NCI-H345 (cell line): ENCODE measurements at places on chromosomes 16 and 17.

GRCh38 chr17:61469949-61470348 lies 17.7 kb downstream of the TBX4 start:
- no peak for DNase-seq

DNA sequence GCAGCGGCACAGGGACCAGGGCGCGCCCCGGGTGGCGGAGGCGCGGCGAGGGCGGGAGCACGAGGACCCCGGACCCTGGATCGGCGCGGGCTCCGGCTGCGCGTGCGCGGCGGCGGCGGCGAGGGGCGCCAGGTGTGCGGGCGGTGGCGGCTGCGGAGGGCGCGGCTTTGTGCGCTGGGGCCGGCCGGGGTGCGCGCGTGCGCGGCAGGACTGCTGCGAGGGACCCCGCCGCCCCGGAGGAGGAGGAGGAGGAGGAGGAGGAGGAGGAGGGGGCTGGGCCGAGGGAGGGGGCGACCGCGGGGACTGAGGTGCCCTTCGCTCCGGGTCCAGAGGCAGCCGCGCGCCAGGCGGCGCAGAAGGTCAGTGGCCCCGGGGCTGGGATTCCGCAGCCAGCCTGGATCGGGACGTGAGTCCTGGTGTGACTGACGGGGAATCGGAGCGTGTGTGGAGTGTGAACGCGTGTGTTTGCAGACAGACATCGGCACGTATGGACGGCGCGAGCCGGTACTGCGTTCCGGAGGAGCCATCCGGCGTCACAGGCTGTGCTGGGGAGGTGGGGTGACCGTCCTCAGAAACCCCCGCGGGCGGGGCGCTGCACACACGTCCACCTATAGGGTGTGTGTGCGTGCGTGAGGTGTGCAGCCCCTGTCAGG lies 19.5 kb upstream of the RAP1GAP2 start:
- DNase-seq: peak; percentile 66

GRCh38 chr17:27384261-27384701 lies 72.0 kb upstream of the KSR1 start:
- no peak for DNase-seq

DNA sequence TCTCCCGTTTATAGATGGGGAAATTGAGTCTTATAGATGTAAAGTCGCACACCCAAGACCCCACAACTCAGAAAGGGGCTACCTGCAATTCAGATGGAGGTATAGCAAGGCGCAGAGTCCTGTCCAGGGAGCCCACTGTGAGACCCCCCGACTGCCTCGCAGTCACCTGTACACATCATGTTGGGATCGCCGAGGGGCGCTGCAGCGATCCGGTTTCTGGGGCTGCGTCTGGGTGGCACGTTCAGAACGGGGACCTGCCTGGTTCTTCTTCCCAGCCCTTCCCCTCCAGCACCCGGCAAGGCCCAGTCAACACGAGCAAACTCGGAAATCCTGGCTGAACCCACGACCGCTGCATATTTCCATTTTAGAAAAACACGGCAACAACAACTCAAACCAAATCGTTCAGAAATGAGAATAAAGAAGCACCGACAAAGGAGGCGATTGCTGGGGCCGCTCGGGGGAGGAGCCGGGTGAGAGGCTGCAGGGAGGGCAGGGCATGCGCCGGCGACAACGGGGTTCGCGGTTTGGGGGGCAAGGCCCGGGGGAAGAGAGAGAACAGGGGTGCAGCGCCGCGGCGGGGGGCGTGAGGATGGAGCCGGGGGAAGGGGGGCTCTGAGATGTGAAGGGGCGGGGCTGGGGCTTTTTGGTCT lies 643 bp downstream of the HSDL1 start:
- DNase-seq: peak; percentile 14

DNA sequence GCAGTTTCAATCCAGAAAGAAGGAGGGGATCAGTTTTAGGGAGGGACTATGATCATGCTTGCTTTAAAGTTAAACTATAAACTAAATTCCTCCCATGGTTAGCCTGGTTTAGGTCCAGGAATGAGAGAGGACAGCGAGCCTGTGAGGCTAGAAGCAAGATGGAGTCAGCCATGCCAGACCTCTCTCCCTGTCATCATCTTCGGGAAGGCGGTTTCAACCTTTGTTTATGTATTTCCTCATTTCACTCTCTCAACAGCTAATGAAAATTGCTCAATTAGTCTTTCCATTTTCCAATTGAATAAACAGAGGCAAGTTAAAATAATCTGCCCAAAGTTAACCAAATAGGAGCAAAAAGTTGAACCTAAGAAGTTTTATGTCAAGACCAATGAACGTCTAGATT lies 201.5 kb downstream of the KCNJ2 start:
- no peak for DNase-seq

DNA sequence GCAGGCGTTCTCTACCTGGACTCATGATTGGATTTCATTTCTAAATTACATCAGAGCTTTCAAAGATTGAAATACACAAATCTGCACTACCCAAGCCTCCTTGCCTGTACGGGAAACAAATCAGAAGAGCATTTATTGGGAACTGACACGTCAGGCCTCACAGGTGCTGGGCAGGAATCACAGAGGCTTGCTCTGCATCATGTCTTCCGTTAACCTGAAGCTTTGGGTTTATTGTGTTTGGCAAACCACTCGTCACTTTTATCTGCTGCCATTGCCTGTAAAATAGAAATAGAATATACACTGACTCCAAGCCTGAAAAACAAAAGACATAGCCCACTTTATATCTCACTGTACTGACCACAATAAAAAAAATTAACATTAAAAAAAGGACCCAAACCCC lies 7.9 kb upstream of the GEMIN4 start:
- DNase-seq: no peak

DNA sequence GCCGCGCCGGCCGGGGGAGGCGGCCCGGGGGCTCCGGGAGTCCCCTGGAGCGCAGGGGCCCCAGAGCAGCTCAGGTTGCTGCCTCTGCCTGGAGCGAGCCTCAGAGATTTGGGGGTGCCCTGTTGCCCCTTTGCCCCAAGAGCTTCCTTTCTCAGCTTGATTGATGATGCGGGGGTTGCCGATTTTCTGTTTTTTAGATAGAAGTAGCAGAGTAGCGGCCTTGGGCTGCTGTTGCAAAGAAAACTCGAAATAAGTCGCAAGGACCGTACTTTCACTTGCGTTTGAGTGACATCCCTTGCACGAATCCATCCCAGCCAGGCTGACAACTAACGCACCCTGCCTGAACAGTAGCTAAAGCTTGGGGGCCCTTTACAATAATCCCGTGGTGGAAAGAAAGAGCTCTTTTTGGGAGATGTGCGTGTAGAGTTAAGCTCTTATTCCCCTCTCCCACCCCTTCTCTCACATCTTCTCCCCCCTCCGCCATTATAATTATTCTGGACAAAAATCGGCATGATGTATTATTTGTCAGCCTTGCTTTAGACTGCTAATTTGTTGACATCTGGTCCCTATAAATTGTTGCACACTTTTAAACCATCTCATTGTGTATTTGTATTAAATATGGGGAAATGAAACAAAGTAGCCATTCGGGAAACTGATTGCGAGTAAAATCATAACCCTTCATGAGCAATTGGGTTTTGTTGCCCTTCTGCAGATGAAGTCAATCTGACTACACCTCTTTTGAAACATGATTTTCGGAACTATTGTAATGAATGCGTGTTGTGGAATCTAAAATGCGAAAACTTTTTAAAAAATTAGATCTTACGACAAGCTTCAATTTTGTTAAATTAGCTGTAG lies 873 bp downstream of the USP10 start:
- DNase-seq: no peak

DNA sequence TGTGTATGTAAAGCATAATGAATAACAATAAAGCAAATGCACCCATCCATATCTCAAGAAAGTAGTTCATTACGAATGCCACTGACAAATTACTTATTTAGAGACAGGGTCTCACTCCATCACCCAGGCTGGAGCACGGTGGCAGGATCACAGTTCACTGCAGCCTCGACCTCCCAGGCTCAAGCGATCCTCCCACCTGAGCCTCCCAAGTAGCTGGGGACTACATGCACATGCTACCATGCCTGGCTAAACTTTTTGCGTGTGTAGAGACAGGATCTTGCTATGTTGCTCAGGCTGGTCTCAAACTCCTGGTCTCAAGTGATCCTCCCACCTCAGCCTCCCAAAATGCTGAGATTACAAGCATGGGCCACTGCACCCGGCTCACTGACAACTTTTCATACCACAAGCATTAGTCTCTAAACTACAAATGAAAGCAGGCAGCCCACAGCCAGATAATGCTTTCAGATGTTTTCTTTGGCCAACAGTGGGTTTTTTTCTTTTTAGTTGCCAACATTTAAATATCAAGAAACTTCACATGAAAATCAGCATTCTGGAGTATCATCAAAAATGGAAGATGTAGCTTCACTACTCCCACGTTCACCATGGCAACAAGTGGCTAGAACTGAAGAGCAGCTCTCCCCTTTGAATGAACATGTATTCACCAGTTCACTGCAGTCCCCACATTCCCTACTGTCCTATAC lies 7.7 kb downstream of the ARHGAP17 start:
- DNase-seq: no peak

DNA sequence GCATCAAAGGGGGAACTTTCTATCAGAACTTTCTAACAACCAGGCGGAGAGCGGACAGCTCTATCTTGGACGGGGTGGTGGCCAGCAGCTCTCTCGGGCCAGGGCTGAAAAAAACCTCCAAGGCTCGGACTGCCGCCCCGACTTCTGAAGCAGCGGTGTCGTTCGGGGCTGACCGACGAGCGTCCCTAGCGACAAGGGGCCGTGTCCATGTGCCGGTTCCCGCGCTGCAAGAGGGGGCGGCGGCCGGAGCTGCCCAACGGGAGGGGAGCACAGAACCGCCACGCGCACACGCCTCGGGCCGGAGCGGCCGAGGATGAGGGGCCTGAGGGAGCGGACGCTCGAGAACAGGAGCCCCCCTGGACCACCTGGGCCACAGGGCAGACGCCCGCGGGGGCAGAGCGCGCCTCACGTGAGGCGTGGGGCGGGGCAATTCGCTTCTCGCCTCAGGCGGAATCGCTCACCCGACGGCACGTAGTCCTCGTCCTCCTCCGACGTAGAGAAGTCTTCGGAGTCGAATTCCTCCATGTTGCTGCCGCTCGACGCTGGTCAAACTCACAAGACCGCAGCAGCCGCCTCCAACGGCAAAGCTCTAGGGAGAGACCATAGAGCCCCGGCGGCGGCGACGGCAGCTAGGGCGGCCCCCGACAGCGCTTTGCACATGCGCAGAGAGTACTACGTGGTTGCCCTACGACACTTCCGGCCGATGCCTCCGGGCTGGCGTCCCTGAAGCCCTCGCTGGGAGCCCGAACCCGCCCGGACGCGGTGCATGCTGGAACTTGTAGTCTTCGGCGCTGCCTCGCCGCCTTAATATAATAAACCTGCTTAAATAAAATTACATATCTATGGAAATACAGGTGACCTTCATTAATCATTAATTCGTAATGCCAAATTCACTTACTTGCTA lies at the start of gene CFDP1:
Gene CFDP1 (minus strand): TSS at position 676 of the 904 bp plus-strand sequence. CDS start 151 bp downstream, at position 525.
- DNase-seq: peak; percentile 92

- no peak for DNase-seq
Measured at GRCh38 chr17:16988749-16989229, 16.9 kb upstream of the TNFRSF13B start.

- DNase-seq: peak; percentile 51
Measured at GRCh38 chr17:40553694-40554534, 11.4 kb downstream of the CCR7 start.

GRCh38 chr17:34981538-34982241 lies 1.4 kb downstream of the LIG3 start:
- DNase-seq: no peak

DNA sequence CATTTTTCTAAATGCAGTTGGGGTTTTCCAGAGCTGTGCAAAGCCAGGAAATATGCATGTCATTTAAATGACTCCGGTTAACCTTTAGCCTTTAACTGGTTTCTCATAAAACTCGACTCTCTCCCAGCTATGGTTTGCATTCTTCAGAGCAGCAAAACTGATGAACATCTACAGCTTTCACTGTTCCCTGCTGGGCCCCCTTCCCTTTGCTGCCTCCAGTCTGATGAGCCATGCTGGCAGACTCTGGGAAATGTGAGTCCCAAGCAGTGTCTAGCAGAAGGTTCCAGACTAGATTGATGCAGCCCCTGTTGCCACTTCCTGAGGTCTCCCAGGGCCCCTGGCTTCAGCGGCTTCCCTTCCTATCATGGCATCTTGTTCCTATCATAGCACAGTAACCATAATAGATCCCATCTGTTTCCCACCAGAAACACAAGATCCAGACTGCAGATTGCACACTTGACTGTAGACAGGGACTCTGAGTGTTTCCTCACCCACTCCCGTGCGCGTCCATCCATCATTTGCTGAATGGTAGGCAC lies 135.4 kb downstream of the CLEC16A start:
- no peak for DNase-seq

- DNase-seq: peak; percentile 95
Measured at GRCh38 chr17:50161023-50161910, 4.5 kb upstream of the SGCA start.

DNA sequence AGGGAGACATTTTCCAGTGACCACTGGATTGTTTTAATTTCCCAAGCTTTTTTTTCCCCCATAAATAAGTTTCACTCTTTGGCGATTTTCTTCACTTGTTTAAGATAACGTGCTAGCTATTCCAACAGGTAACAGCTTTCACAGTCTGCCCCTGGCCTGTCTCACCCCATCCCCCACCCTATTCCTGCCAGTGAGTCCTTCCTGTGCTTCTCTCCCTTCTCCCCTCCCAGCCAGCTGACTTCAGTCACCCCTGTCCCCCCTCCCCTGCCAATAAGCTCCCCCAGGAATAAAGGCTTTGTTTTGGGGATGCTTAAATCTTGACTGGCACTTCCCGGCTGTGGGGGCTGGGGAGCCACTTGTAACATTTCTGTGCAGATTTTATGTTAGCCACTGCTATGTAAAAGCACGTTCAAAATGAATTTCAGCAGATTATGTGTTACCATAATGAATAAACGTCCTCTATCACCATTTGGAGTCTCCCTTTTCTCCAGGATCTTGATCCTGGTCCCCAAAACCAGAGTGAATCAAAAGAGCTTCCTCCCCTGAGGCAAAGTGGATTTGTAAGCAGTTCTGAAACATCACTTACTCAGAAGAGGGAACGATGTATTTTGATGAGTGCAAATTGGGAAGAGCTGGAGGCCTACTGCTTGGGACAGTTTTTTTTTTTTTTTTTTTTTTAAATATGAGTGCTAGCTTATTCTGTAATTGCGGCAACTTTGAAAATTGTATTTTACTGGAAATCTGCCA lies 58.2 kb downstream of the IGF2BP1 start:
- DNase-seq: no peak

DNA sequence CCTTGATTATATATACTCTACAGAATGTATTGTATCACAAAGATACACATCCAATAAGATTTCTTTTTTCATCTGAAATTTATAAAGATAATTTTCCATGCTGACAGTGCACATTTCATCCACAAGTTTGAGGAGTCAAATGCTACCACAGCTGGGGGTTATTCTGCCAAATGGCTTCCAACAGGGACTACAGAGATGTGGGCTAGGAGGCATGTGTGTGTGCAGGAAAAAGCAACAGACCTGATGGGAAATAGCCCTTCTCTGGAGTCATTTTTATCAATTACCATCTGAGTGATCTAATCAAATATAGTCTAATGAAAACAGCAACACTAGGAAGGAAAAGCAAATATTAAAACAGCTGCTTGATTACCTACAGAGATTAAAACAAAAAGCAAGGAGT lies 290.5 kb downstream of the CEP112 start:
- DNase-seq: peak; percentile 10

DNA sequence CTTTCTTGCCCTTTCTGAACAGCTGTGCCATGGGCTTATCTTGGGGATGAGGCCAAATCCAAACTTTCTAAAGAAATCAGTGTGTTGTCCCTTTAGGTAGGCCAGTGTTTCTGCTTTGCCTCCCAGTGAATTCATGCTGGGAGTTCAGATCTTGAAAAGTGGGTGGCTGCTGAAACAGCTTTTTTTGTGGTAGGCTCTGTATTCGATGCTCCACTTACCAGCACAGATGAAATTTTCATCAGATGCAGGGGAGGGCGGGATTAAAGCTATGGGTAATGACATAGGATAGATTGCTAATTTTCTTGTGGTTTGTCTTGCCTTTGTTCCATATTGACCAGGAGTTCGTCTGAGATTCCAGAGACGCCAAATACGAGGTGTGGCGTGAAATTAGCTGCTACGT lies 2.8 kb downstream of the SOCS7 start:
- no peak for DNase-seq
